ENCODE measurements at places on chromosomes 3 and 15.

- DNase-seq, result no peak
Measured at GRCh38 chr3:1423566-1424089, 330.8 kb downstream of the CNTN6 start.

GRCh38 chr3:48130321-48130904, 57.8 kb downstream of the CDC25A start:
- DNase-seq, result no peak

DNA sequence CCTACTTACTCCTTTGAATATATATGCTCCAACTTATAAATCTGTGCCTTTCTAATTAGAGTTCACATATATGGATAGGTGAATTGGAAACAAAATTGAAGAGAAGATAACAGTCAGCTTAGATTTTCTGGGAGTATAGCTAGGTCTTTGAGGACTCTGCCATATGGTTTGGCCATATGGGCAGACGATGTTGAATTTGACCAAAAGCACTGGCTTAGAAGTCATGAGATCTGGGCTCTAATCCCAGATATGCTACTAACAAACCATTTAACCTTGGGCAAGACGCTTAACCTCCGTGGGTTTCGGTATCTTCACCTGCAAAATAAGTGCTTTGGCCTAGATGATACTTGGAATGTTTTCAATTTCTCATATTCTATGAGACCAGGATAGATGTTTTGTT, 154.1 kb downstream of the LSAMP start:
- DNase-seq, result no peak

DNA sequence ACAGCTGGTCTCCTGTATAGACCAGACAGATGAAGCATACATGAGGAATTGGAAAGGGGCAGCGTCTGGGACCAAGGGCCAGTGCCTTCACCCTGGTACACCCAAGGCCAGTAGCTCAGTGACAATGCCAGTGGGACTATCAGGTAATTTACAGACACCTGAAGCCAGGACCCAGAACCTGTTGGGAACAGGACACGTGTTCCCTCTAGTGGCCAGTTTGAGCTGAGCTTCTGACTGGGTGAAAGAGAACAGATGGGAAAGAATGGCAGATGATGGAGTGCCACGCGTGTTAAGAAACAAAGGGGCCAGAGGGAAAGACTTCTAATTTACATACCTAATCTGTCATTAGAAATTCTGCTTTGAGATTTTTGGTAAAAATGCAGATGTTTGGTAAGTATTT, 5.1 kb upstream of the SLC25A38 start:
- no peak for DNase-seq

- DNase-seq, result no peak
Measured at GRCh38 chr3:48885753-48886152, 12.9 kb downstream of the SLC25A20 start.

DNA sequence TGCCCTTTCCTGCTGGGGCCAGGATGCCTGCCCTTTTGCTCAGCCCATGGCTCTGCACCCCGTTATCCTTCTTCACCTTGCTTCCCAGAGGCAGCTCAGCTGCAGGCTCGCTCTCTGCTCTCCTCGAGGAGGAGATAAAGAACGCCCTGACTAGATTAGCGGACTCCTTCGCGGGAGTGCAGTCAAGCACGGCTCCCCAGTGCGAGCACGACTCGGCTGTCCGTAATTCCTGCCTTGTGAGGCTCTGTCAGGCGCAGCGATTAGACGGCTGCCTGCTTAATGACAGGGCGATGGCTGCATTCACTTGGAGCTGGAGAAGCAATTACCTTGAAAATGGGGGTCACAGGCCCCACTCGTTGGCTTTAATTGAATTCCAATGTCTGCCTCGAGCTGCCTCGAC, 25.9 kb downstream of the TLE3 start:
- no peak for DNase-seq

GRCh38 chr3:158339638-158340037, 229.7 kb downstream of the RSRC1 start:
- no peak for DNase-seq

All from NCI-H187 (cell line).